ENCODE measurements at places on chromosomes 4 and X.

GRCh38 chr4:170374770-170375169, 285.0 kb upstream of the AADAT start:
- DNase-seq = peak; percentile 55

DNA sequence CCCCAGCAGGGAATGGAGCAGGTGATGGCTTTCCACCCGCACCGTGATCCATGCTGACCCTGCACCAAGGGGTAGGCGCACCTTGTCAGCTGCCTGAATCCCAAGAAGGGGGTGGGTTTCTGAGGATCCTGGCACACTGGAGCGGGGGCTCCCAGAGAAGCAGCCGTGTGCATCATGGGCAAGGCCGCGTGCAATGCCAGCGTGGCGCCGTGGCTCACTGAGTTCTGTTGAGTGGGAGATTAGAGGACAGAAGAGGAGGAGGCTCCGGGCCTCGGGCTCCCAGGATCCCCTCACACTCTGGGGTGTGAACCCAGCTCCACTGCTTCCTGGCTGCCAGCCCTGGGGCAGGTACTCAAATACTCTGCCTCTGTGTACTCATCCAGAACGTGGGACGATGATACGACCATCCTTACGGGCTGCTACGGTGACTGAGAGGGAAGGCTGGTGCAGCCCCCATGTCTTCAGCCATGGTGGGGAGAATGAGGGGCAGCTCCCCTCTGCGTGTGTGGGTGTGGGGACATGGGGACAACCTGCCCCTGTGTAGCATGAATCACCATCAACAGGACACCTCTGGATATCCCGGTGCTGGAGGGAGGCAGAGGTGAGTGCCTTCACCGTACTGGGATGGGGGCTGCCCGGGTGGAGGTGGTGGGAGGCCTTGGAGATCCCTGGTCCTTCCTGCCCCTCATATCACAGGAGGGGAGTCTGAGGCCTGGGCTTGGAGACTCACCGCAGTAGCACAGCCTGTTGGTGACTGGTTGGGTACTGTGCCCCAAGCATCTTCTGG, 52.6 kb downstream of the CPZ start:
- DNase-seq = no peak

- DNase-seq = peak; percentile 60
Observed at GRCh38 chr4:118280501-118281218, 72.1 kb downstream of the PRSS12 start.

DNA sequence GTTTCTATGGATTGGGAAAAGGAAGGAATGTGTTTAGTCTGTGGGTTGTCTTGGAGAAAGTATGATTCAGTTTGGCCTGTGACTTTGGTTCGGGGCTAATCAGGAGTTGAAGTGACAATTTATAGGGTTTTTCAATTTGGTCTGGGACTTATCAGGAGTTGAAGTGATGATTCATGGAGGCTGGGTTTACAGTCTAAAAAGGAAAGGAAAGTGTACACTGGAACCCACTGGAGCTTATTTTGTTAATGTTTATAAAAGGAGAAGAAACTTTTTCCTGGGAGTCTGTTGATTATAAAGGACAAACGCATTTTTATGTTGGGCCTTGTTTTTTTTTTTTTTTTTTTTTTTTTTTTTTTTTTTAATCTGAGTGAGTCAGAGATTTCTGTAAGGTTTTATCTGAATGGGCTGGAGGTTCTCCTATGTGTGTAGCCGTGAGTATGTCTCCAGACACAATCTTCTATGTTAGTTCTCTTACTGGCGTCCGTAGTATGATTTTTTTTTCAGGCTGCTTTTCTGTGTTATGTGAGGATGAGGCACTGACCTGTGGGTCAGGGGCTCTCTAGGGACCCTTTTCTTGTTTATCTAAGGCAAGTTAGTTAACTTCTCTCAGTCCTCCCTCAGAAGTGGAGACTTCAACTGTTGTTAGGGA, 33.0 kb upstream of the RAB9B start:
- DNase-seq = no peak

DNA sequence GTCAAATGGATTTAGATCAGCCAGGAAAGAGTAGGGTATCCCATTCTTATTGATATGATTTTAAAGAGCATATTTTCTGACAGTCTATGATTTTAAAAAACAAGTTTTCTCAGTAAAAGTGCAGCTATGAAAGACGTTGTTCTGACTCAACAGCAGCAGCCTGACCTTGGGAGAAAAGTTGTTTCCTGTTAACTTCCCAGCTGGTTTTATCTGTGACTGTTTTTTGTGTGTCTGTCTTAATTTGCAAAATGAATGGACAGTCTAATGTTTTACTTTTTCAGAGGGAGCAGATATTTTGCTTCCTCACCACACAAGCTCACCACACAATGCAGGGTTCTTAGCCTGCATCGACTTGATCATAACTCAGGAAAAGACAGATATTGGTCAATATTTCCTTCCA, 764 bp upstream of the MTHFD2L start:
- peak; percentile 30 for DNase-seq

DNA sequence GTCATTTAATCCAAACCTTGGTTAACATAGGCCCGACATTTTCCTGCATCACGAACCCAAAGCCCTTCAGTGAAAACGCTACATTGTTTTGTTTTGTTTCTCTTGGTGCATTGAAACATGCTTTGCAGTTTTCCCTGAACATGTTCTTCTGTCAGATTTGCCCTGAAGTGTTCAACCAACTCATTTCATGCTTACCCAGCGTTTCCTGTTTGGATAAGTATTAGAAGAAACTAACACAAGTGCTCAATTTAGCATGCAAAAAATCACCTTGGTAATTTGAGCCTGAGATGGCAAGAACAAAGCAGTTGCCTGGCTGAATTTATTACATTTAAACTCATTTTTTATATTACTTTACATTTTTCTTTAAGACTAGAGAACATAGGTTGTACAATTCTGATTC, 160.1 kb upstream of the VCX3A start:
- no peak for DNase-seq

GRCh38 chrX:132956421-132957210, 1.8 kb downstream of the HS6ST2 start:
- DNase-seq = no peak

DNA sequence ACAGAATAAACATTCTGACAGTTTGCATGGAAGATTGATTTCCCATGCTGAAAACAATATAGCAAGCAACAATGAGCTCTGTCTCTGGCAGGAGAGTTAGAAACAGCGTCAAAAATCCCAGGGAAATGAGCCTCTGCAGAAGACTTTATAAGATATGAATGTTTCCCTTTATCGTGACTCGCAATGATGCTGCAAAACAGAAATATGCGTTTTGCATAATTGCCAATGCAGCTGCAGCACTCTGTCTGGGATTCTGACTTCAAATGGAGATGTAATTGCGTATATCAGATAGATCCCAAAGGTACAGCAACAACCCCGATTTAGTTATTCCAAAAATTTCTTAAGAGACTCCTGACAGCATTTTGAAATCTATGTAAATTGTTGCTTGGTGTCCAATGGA, 702.4 kb upstream of the EPHA5 start:
- DNase-seq = no peak

- DNase-seq = peak; percentile 65
Observed at GRCh38 chr4:20544645-20545044, 155.6 kb upstream of the PACRGL start.

DNA sequence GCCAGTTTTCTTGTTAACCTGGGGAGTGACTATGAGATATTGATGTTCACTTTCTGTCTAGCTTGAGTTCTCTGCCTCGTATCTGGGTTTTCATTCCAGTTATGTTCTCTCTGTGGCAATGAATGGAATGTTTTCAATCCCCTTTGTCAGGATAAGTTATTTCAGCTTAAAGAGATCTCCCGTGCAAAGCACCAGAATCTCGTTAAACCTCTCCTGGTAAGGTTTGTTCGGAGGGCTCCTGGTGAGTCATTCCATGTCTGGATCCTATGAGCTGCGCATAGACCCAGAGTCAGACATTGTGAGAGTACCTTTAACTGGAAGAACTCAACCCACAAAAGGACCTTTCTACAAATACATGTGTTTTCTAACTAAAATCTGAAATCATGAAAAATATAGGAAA, 51.0 kb downstream of the KDR start:
- DNase-seq = no peak

DNA sequence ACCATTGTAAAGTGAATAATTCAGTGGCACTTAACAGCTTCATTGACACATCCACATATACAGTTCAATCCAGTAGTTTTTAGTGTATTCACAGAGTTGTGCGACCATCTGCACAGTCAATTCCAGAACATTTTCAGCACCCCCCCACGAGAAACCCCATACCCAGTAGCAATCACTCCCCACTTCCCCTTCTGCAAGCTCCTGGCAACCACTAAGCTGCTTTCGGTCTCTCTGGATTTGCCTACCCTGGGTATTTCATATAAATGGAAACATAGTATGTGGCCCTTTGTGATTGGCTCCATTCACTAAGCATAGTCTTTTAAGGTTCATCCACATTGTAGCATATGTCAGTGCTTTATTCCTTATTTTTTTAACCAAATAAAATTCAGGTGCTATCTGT, 10.0 kb downstream of the MSL3 start:
- DNase-seq = peak; percentile 3

DNA sequence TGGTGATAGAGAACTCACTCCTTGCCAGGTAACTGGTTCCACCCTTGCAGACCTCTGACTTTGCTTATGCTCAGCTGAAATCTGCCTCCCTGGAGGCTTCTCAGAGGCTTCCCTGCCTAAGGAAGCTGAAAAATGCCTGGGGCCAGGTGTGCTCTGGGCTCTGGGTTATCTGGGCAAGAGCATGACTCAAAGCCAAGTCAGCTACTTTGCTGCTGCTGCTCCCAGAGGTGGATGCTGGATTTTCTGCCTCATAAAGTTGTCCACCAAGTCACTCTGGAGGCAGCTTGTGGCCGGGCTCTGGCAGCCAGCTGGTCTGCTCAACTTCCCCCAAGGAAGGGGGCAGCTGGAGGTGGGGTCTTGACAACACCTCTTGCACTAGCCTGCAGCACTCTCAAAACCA, 132.7 kb downstream of the PJA1 start:
- no peak for DNase-seq

- peak; percentile 90 for DNase-seq
Observed at GRCh38 chr4:73729534-73730165, 10.7 kb upstream of the CXCL8 start.

GRCh38 chr4:106038012-106038411, 142.7 kb downstream of the NPNT start:
- no peak for DNase-seq

GRCh38 chr4:55030589-55030988, 94.8 kb downstream of the KDR start:
- no peak for DNase-seq

DNA sequence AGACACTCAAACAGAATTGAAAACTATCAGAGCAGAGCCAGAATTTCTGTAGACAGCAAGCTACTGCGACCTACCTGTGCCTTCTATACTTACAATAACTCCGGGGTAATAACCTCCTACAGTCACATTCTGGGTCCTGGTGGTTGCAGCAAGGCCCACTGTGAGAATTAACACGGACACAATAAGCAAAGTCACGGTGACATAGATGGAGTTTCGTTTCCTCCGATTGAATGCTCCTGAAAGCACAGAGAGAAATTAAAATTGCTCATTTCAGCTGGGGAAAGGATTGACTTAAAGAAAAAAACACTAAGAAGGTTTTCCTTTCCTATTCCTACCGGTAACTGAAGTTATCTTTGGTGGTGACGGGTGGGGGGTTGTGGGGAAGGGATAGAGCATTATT, 7.0 kb downstream of the TMEM255A start:
- no peak for DNase-seq

DNA sequence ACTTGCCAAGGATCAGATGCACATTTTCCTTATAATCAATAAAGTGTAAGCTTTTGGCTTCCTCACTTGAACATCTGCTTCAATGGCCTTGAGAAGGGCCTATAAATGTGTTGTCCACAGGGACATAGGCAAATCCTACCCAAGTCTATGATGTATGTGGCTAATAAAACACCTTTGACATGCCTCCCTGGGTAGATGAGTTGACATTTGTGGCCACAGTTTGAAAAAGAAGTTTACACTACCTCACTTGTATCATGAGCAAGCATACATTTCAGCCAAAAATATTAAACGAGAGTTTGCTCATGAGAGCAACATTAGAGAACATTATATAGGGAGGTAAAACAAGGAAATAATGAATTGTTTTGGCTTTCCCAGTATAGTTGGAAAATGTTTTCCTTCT, 1067.7 kb downstream of the C4orf33 start:
- DNase-seq = no peak

- DNase-seq = no peak
Observed at GRCh38 chrX:39439906-39440798, 638.9 kb downstream of the MID1IP1 start.

GRCh38 chr4:10662937-10663336, 21.6 kb downstream of the CLNK start:
- DNase-seq = no peak

- no peak for DNase-seq
Observed at GRCh38 chrX:13386636-13387035, 66.8 kb upstream of the ATXN3L start.

GRCh38 chr4:171646984-171647383, 166.2 kb upstream of the GALNTL6 start:
- DNase-seq = no peak

- no peak for DNase-seq
Observed at GRCh38 chr4:38625508-38625907, 38.5 kb upstream of the KLF3 start.

DNA sequence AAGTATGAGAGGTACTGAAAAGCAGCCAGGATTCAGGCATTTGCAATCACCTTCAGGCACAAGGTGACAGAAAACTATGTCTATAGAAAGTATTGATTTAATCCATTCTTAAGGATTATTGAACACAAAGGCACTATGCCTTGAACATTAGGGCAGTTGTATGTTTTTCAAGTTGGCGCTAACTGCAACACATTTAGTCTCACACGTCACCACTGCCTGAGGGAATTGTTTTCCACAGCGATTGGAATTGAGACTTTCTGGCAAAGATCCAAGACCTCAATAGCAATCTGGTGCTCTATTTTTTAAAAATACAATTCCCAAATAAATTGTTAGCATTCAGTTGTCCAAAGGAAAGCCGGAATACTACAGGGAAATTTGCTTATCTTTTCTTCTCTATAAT, 52.7 kb upstream of the FTHL17 start:
- no peak for DNase-seq

Measured in Kasumi-1 (cell line).